ENCODE measurements at places on chromosomes 1 and 21.

DNA sequence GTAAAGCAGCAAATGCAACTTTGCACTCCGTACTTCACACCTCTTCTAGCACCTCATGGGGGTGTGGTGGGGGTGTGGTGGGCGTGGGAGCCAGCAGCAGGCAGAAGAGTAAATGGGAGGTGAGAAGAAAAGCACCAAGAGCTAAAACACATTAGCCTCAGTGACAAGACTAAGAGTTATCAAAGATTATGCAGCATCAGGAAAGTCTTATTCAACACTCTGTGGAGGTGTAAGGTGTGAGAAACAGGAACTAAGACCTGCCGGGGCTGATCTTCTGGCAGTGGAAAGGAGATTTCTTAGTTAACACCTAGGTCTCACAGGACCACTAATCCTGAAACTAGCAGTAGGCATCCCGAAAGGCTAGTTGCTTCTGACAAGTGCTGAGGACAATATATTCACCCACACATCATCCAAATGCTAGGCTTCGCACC lies 9.9 kb downstream of the TGFBR3 start:
- no peak for DNase-seq

GRCh38 chr1:48654606-48655210 lies 122.0 kb downstream of the BEND5 start:
- DNase-seq = peak; percentile 8

DNA sequence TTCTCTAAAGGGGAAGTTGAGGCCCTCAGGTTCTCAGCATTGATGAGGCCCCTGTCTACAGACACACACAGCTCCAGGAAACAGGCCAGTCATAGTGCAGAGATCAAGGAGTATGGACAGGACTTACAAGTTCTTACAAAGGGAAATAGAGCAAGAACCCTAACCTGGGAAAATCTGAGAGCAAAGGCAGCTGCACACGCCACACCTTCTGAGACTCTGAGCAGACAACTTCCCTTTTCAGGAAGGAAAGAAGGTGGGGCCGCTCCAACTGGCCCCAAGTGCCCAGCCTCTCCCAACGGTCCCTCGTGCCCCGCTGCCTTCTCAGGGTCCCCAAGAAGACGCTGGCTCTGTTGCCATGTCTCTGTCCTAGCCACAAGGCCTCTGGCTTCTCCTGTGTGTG lies 3.6 kb downstream of the NOC2L start:
- no peak for DNase-seq

GRCh38 chr1:37159102-37159501 lies 124.8 kb upstream of the GRIK3 start:
- DNase-seq = no peak

DNA sequence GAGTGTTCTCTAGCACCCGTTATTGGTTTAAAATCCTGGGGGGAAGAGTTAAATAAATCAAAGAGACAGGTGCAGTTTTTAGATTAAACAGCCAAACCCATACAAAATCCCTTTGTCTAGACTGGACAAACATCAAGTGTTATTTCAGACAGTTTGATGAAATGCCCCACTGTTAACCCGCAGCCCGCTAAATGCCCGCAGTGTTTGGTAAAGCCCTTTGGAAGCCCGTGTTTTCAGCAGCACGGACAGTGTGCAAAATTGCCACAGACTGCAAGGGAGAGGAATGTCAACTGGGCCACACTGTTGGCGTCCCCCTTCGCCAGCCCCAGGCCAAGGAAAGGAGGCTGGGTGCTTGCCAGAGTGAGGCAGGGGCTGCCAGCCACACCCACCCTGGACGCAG lies 26.6 kb downstream of the AJAP1 start:
- DNase-seq = no peak

DNA sequence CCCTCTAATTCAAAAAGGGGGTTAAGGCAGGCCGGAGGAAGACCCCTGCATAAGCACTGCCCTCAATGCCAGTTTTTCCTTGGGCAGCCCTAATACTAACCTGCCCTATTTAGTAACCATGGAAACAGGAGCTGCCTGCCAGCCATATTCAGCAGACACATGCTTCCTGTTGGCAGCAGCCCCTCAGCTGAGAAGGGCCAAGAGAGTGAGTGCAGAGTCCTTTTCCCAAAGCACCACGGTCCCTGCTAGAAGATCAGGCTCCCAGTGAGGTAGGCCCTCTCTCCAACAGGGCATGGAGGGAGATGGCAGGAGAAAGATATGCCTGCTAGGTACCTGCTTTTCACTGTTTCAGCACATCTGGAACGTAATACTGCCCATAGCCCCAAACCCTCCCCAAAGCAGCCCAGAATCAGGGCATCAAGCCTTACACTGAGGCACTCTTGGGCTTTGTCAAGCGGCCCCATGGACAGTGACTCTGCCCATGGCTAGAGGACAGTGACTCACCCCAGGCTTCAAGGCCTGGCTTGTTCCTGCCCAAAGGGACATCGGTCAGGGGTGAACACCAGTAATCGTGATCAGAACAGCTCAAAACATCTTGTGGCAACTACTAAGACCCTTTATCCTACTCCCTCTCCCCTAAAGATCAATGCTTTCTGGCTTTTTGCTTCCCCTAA lies 64.5 kb downstream of the BCAR3 start:
- DNase-seq = peak; percentile 44

DNA sequence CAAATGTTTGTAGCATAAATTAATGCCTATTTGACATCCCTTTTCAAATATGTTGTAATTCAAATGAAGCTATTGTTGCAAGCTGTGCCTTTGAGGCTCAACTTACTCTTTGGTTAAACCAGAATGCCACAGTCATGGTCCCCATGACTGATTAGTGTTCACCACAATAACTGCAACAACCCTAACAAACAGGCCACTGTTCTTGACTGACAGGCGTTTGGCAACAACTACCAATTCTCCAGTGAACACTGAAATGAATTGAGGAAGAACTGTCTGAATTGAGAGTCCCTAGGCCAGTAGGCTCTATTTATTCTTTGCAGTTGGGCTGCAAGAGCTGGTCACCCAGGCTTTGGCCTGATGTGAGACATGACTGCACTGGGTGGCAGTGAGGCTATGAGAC lies 6.6 kb upstream of the TMEM167B start:
- DNase-seq = no peak

- no peak for DNase-seq
These were observed 32.1 kb upstream of the CLIC4 start for GRCh38 chr1:24713176-24713575.

GRCh38 chr1:226993814-226994585 lies 53.9 kb downstream of the COQ8A start:
- DNase-seq = no peak

DNA sequence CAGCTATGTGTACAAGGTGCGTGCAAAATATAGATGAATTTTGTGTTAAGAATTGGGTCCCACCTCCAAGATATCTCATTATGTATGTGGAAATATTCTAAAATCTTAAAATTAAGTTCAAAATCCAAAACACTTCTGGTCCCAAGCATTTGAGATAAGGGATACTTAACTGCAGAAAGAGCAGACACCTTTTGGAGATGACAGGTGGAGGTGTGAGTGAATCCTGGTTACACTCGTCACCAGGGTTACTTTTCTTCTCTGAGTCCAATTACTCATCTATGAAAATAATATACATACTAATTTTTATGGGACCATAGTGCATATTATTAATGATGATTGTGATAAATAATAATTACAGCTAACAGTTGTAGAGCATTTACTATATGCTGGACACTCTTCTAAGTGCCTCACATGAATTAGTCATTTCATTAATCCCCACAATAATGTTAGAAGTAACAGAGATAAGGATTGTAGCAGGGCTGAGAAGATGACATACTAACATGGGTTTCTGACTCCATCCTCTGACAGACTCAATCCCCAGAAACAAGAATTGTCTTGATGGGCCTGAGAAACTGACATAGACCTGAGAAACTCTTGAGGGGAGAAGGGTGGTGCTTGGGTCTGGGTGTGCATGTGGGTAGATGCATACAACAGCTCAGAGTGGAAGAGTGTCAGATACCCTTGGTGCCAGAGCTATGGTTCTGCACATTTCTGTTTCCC lies 8.3 kb upstream of the FASLG start:
- no peak for DNase-seq

- DNase-seq = no peak
These were observed 22.7 kb upstream of the NBL1 start for GRCh38 chr1:19621274-19621950.

- no peak for DNase-seq
These were observed 712.1 kb downstream of the LTN1 start for GRCh38 chr21:28280611-28281010.

DNA sequence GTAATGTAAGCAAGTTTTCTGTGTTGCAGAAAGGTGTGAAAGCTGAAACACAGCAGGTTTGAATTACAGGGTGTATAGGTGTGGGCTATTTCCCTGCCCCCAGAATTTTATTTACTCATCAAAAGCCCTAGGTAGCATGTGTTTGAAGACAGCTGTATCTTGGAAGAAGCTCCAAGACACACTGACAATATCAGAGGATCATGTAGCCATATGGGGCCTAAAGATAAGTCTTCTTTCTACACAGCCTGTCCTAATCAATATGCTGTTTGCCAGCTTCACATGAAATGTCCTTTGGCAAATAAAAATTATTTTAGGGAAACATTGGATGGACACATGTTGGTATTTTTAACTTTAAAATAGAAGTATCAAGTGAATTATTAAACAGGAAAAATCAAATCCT lies 17.5 kb upstream of the SUCO start:
- no peak for DNase-seq

DNA sequence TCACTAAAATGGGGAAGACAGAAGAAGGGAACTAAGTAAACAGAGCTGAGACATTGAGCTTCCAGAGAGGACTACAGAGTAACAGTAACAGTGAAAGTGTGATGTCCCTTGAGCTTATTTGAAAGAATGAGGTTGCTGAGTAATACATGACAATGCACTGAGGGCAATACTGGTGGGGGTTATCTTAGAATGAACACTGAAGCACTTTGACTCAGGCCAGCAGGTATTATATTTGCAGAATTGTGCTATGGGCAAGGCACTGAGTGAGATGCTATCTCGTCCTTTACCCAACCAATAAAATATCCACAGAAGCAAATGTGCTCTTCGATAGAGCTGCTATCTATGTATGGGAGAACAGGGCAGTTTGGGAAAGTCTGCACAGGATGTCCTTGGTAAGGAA lies 133.2 kb downstream of the DISP1 start:
- no peak for DNase-seq

DNA sequence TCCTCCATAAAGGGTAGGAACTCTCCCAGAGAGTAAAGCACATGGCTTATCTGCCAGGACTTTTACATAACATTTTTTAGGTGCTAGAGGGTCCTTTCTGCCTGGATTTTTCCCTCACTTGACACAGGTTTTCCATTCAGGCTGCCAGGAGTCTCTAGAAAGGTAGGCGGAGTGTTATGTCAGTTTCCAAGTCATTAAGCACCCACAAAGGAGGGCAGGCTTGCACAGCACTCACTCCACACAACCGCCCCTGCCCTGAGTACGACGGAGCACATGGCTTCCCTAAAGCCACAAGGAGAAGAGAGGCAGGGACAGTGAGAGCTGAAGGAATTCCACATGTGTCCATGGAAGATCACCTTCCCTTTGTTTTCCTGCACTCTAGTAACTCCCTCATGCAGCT lies 55.7 kb downstream of the CAPZB start:
- DNase-seq = peak; percentile 84

GRCh38 chr1:60665311-60665710 lies 417.1 kb upstream of the NFIA start:
- no peak for DNase-seq

DNA sequence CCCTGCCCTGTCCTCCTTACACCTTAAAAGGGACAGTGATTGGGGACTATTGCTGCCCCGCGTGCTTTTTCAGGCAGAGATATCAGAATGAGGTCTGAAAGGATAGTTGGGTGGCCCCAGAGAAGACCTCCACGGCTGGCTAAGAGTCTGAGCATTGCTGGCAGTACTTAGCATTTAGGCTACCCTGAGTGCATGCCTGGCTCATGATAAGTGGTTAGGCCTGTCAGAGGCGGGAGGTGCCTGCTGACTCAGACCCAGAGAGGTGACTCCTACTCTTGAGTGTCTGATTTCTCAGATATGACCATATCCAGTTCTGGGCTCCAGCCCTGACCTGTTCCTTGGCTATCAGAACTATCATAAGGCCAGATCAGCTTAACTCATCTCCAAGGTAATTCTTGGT lies 213.7 kb downstream of the PBX1 start:
- DNase-seq = peak; percentile 93

- no peak for DNase-seq
These were observed 162.5 kb upstream of the SYT6 start for GRCh38 chr1:114316204-114316603.

DNA sequence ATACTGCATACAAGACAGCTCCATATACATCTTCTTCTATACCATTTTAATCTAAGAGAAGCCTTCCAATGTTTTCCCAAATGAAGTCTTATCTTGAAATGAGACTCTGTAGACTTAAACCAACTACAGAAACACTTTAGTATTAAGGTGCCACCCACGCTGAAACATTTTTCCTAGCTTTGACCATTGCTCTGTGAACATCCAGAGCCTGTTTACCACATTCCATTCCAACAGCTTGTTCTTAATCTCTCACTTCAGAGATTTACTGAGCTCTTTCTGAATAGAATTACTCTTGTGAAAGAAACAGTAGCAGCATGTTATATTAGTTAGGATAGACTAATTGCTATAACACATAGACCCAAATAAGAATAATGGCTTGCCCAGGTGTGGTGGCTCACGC lies 19.6 kb upstream of the POGZ start:
- DNase-seq = no peak

- peak; percentile 54 for DNase-seq
These were observed 406 bp downstream of the PUSL1 start for GRCh38 chr1:1308756-1309250.

DNA sequence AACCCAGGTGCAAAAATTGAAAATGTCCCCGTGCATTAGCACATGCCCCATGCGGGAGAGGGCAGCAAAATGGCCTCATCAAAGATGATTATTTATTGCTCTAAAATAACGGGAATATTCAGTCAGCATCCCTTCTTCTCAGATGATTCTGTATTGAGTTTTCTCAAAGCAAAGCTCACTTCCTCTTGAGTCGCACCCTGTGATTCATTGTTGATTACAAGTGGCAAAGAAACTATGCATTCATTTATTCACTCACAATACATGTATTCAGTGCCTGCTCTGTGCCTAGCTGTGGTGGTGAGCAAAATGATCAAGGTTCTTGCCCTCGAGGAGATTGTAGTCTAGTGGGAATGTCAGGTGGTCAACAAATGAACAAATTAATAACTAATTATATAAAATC lies 226.0 kb upstream of the KAZN start:
- no peak for DNase-seq

DNA sequence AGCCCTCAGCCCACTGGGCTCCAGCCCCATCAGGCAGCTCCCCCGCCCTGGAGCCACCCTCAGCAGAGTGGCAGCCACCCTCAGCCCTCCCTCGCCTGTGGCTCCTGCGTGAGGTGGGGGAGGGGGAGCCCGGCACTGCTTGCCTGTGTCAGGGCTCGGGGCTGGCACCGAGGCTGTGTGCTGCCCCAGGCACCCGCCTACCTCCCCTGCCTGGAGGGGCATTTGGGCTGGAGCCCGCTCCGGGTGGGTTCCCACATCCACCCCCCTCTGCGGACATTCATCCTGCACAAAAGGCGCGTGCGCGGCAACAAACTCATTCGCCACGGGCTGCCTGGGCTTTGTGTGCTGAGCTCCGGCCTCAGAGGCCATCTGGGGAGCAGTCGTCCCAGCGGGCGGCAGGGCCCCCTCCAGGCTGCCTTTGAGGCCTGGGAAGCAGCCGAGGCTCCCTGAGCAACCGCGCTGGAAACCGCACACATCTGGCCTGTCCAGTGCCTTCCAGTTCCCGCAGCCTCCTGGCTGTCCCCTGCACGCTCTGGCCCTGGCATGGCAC lies 12.6 kb upstream of the TNFRSF14 start:
- DNase-seq = no peak

Measured in thyroid gland (tissue), 4 donors.